ENCODE measurements at places on chromosomes 2 and 18.
A peak's percentile ranks its signal among the peaks of the same experiment; 100 is the strongest.

GRCh38 chr2:187299122-187299906 is 148.7 kb downstream of the CALCRL start:
- no peak for DNase-seq

DNA sequence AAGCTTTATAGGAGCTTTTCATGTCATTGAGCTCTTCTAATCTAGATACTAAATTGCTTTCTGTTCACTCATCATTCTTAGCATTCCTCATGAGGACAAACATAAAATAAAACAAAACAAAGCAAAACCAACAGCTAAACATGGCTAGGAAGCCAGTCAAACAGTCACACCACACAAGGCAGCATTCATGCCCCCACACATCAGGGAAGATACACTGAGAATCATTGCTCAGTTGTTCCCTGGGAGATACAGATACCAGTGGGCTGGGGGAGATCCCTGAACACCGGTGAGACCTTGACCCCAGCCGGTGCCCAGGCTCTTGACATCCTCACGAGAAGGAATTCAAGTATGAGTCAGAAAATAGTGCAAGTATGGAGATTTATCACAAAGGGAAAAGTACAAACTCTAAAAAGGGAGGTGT is 177.9 kb upstream of the ARL4C start:
- no peak for DNase-seq

DNA sequence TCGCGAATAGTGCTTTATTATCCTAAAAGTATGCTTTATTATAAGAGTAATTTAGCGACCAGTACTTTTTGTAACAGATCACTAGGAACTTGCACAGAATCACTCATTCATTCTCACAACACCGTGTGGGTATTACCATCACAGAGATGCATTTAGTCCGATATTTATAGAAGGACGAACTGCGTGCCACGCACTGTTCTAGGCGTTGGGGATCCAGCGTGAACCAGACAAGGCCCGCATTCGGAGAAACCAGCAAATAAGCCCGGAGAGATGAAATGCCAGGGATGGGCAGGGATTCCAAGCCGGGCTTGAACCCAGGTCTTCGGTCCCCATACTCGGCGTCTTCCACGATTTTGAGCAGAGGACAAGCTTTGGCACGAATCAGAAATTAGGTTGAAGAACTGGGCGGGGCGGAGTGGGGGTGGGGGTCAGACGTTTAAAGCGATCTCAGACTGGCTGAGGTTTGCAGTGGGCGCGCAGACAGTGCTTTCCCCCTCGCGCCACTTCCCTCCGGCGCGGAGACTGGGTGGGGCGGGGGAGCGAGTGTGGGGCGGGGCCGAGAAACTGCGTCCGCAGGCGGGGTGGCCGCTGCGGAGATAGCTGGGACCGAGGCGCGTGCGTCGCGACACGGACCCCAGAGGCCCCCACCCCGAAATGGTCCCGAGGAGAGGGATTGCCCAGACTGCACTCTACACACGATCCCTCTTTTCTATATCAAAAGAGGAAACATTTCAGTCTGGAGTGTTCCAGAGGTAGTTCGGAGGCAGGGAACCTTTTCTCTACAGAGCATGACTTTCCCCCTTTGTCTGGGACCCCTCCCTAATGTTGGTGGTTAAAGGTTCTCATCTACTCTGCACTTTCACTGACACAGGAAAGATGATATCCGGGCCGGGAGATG is 1.1 kb upstream of the CXCR4 start:
- DNase-seq: peak; percentile 79

- DNase-seq: no peak
These were observed 202.0 kb upstream of the MMADHC start for GRCh38 chr2:149789549-149789948.

- DNase-seq: no peak
These were observed at the start of gene CRACDL for GRCh38 chr2:98935777-98936352. CRACDL (minus strand) TSS chr2:98936225; CDS start chr2:98846800, 89,425 bp downstream.

DNA sequence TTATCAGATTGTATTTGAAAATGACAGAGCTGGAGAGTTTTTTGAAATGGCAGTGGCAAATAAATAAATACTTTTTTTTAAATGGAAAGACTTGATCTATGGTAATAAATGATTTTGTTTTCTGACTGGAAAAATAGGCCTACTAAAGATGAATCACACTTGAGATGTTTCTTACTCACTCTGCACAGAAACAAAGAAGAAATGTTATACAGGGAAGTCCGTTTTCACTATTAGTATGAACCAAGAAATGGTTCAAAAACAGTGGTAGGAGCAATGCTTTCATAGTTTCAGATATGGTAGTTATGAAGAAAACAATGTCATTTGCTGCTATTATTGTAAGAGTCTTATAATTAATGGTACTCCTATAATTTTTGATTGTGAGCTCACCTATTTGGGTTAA is 30.9 kb downstream of the CD28 start:
- DNase-seq: no peak

GRCh38 chr18:75977081-75977480 is 518.0 kb downstream of the ZNF516 start:
- no peak for DNase-seq

GRCh38 chr2:212535996-212536816 is 2.4 kb downstream of the ERBB4 start:
- no peak for DNase-seq

GRCh38 chr2:100247256-100248043 is 74.9 kb downstream of the LONRF2 start:
- DNase-seq: no peak

- DNase-seq: no peak
These were observed 38.4 kb downstream of the CAPN13 start for GRCh38 chr2:30768708-30769480.

DNA sequence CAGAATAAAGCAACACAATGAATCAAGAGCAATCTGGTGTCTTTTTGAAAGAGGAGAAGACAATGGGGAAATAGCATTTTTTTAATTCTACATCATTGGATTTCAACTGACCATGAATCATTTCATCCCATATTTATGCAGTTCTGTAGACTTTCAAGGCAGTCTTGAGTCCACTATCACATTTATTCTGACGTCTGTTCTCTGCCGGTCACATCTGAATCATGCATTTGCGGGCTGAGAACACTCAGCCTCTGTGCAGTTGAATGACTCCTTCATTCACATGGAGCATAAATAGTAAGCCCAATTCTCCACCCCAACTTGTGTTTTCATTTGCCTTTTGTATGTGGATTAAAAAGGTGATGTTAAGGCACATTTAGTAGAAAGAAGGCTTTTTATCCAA is 128.2 kb downstream of the AKAIN1 start:
- DNase-seq: no peak

DNA sequence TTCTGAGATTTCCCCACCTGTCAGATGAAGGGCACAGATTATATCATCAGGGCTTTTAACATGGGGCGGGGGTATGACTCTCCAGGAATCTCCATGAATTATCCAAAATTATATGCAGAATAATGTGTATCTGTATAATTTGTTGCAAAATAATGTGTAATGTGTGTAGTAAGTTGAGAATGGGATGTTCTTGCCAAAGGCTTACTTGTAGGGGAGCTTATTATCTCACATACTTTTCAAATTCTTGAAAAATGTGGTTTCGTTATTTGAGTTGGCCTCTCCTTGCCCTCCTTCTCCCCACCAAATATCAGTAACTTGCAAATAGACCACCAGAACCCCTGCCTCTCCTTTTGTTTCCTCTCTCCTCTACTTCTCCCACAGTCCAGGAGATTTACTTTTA is 35.6 kb downstream of the UBR3 start:
- no peak for DNase-seq

DNA sequence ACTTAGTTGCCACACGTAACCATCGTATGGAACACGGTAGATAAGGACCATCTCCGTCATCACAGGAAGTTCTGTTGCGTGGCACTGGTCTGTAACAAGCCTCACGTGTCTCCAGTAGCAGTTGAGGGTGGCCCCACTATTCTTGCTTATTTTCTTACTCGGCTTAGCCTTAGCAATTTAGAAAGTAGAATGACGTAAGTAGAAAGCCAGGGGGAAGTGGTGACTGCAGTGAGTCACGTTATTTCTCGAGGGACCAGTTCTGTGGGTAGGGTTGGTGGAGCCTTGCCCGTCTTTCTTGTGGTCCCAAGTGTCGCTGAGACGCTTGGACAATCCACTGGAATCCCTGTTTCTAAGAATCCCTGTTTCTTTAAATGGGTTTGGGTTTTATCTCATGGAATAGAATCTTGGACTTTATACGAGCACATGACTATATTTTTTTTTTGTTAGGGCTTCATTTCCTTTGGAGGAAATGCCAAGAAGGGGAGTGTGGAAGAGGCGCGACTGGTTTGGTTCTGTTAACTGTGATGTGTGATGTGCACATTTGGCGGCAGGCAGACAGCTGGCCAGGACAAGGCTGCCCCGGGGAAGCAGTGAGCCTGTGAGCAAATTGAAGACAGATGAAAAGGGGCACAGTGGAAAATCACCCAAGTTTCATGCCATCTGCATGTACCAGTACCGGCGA is 96.2 kb downstream of the CABLES1 start:
- DNase-seq: peak; percentile 25

- DNase-seq: no peak
These were observed 9.3 kb upstream of the KCNE4 start for GRCh38 chr2:223042704-223043118.

DNA sequence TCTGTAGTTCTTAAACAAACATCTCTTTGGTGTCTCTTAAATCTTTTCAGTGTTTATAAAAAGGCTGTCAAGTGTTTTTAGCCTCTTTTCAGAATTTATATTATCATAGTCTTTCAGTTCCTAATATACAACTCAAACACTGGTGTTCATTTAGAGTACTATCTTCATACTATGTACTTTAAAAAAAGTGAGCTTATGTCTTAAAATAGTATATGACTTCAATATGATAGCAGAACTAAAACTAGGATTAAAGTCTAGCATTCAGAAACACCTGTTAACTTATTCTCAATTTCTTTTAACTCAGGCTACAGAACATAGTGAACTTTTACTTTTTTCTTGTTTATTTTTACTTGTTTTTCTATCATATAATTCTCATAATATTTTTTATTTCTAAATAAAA is 14.7 kb upstream of the IKZF2 start:
- DNase-seq: no peak

GRCh38 chr2:164933671-164934189 is 21.6 kb downstream of the SLC38A11 start:
- DNase-seq: no peak

- no peak for DNase-seq
These were observed 437.7 kb downstream of the SATB2 start for GRCh38 chr2:199019898-199020507.

DNA sequence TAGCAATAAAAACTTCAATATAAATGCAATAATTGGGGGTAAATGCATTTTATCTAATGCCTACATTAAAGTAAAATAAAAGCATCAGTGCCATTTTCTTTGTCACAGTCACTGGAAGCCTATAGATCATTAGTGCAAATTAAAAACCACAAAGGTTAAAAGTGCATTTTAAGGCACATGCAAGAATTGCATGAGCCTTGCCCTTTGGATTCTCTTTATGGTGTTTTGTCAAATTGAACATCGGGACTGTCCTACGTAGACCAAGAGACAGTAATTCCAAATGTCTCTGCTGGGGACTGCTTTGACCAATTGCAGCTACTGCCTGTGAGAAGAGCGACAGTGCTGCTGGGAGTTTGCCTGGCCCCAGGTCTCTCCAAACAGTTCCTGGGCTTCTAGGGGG is 130.3 kb upstream of the SATB2 start:
- DNase-seq: no peak

- DNase-seq: no peak
These were observed 2156.0 kb upstream of the PIK3C3 start for GRCh38 chr18:39799006-39799405.

DNA sequence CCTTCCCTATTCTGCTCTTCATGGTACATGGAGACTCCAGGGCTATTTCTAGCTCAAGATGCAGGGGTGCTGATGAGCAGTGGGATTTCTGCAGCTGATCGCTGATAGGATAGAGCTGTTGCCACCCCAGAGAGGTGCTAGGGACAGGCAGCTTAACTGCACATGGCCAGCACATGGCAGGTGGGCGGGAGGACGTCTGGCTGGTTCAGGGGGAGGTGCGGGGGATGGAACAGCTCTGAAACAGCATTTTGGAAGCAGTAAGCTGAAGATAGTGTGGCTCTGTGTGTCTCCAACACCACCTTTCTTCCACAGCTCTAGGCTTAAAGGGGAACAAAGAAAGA is 151.9 kb upstream of the PELI1 start:
- no peak for DNase-seq

- DNase-seq: no peak
These were observed 238.5 kb downstream of the MTX2 start for GRCh38 chr2:176507786-176508185.
